Caco-2 (cell line): ENCODE measurements at places on chromosomes 2 and 18.

DNA sequence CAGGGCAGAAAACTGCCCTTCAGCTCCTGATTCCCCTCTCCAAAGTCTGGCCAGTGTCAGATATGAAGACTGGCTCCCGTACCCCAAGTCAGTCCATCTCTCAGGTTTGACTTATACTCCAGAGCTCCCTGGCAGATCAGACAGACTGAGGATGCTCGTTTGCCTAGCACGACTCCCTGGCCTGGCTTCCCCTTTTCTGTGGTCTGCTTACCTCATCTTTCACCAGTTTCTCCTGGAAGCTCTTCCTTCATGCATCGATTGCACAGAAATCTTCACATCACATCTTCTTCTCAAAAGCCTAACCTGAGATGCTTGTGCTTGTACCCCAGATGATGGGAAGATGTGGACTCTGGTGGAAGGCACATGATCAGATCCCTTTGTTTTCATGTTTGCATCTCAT is 387.9 kb upstream of the POU3F3 start:
- no peak for DNase-seq

DNA sequence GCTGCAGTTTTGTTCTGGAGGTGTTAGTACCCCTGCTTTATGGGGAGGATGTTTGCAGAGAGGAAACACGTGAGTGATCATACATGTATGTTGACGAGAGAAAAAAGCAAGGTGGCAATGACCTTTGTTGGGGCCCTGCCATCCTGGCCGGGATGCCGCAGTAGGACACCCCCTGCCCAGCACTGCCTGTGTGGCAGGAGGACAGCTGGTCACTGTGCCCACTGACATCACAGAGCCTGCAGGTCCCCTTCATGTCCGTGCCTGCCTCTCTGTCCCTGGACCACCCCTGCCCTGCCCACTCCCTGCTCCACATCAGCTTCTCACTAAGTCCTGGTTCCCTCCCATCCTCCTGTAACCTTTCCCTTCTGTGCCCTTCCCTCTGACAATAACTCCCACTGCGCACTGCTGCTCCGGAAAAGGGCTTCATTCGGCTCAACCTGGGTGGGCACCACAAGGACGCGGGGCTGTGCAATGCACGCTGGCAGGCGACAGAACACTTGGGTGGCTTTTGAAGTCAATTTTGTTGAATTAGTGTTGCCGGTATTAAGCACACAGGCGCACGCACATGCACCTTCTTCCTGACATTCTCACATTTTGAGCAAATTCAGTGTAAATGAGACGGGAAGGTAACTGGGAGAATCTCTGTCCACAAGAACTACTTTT is 51.5 kb upstream of the TWIST2 start:
- DNase-seq, result no peak

DNA sequence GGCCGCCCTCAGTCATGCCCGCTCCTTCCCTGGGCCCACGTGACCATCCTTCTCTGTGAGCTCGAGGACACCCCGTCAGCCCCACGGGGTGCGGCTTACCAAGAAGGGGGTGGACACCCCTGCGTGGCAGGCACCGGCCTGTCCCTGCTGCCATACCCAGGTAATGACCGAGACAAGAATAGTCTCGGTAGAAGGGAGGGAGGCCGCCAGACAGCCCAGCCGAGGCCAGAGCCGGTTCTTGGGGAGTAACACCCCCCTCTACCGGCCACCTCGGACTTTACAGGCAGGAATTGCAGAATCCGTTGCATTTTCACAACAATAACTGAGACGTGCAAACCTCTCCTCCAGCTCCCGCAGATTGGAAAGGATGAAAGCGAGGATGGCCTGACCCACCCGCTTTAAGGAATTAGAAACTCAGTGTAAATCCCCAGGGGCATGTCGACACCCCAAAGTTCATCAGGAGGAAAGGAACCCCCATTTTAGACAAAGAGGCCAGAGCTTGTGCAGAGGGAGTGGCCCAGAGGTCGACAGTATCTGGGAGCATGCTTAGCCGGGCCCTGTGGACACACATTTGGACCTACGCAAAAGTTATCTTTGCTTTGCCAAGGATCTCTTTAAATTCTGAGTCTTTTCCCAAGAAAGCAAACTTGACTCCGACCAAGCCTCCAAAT is 60.1 kb upstream of the GLI2 start:
- peak; percentile 63 for DNase-seq

- no peak for DNase-seq
Measured at GRCh38 chr2:100107906-100108647, 34.3 kb downstream of the AFF3 start.

GRCh38 chr2:237480988-237481525 is 6.0 kb upstream of the MLPH start:
- no peak for DNase-seq

DNA sequence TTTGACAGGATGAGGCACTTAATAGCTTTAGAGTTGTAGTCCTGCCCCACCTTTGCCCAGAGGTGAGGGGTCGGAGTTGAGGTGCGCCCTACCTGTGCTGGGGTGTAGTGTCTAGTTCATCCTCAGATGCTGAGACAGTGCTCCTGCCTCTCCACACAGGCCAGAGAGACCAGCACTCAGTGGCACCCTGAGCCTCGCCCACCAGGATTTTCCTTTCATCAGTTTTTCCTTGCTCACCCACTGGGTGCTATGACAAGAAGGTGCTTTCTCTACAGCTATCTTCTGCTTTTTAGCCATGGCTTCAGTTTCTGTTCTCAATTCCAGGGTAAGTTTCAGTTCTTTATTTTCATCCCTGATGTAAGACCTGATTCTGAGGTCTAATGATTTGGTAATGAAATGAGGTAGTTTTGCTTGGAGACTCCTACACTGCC is 16.8 kb upstream of the TMEM131 start:
- DNase-seq, result no peak

GRCh38 chr18:79361766-79362522 is 33.8 kb upstream of the NFATC1 start:
- DNase-seq, result no peak

- peak; percentile 75 for DNase-seq
Measured at GRCh38 chr2:3645745-3646389, 12.1 kb upstream of the ALLC start.

DNA sequence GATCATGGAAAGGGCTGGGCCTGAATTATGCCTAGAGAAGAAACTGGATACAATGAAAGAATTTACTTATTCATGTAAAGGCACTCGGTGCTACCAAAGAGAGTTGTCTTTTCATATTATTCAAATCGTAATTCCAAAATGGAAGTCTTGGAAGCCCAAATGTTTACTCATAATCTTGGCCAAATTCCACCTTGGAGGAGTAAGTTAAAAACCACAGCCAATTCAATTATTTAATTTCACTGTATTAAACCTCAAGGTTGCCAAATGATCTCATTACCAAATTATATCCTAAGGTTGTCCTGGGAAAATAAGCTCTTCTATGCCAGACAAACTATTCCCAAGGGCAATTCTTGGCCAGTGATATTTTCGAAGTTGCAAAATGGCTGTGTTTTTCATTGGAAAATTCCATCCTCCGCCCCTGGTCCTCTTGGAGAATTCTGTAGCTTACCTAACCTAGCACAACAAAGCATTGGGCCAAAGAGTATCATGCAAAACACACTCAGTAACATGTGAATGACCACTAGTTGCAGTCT is 11.1 kb upstream of the VPS4B start:
- no peak for DNase-seq

DNA sequence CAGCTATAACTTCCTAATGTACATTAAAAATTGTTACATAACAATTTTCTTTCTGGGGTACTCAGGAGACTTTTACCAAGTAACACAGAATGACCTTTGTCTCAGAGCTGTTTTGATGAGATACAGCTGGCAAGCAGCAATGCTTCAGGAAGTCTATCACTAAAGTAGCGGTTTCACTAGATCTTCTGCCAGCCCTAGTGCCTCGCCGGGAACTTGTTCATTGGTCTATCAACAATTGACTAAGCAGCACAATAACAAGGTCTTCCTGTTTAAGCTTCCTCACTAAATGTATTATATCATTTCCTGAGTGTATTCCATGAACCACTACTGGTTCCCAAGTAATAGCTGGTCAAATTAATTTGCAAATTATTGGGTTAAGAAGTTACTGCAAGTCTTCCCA is 69.2 kb downstream of the TRIP12 start:
- no peak for DNase-seq

- DNase-seq, result no peak
Measured at GRCh38 chr2:4938206-4938605, 754.0 kb upstream of the SOX11 start.

DNA sequence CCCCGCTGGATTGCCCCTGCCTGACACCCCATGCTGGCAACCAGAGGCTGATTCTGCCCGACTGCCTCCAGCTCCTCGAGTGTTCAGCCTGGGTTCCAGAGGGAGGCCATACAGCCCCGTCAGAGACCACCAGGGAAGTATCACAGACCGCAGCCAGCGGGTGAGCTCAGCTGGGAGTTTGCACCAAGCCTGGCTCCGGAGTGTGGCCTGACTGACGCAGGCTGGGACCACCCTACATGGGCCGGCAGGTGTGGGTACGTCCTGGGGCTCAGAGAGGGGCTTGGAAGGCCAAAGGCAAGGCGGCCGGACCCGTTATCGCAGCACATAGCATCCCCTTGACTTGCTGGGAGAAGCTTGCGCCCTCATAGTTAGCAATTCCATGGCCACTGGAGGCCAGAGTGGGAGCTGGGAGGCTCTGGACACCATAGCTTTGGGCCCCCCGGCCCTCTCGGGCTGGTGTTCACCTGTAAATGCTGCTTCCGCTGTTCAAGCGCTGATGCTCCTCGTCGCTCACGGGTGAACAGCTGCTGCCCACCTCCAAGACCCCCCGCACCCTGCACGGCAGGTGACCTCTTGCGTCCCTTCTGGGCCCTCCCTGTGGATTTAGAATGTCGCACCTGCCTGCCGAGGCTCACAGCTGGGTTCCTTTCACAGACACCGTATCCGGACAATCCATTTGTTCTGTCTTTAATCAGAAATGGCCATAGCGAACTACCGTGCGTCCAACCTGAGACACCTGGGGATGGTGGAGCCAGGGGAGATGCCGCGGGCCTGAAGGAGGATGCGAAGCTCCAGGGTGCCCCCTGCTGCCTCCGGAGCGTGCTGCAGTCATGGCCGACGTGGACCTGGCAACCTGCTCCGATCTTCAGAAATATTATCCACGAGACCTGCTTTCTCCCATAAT is 31.2 kb upstream of the SLC66A3 start:
- peak; percentile 88 for DNase-seq

DNA sequence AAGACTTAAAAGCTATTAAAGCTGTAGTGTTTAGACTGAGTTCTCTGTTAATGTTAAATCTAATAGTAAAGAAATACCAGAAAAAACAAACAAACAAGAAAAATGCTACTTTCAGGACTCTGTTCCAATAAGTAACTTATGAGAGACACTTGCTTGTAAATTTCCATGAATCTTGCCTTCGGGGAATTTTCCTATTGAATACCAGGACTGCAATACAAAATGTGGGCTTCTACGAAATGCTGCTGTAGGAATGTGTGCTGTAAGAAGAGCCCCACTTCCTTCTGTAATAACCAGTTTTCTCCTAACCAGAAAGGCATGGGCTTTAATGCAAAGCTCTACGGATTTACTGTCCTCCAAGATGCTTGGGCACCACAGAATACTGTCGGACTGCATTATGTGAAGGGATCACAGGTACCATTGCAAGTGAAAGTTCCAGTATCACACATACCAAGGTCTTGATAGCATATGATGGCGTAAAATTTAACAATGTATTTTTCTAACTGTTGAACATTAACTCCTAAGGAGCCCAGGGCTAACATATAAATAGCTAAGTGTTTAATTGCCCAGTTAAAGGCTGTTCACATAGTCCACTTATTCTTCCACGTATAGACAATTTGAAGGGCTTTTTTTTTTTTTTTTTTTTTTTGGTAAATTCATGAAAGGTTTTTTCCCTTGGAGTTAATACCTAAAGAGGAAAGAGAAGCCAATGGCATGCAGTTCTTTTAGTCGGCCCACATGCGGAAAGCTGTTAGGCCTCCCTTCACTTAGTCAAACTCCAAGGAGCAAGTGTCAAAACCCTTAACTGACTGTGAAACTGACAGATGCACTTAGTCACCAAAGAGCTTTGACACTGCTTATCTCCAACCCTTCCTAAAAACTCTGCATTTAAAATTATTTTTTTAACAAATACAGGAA is 564.0 kb upstream of the POU3F3 start:
- DNase-seq, result no peak

DNA sequence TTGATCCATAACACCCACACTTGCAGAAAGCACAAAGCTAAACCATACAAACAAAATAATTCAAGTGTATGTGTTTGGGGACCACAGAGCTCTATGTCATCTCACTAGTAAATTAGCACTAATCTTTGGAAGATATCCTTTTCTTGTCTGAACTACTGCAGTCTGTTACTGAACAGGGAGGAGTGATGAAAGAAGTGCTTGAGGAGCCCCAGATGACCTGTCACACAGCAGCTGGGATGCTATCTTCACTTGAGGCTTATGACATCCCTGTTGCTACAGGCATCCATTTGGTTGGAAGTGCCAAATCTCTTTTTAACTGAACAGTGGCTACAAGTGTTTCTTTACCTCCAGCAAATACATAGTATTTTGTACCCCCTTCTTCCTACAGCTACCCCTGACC is 386.3 kb upstream of the CHAC2 start:
- DNase-seq, result no peak

- no peak for DNase-seq
Measured at GRCh38 chr18:13660510-13660909, 65.8 kb downstream of the FAM210A start.

- DNase-seq, result peak; percentile 18
Measured at GRCh38 chr2:111029181-111029927, 91.4 kb upstream of the BCL2L11 start.

- DNase-seq, result no peak
Measured at GRCh38 chr2:122105171-122105876, 349.9 kb downstream of the TSN start.

DNA sequence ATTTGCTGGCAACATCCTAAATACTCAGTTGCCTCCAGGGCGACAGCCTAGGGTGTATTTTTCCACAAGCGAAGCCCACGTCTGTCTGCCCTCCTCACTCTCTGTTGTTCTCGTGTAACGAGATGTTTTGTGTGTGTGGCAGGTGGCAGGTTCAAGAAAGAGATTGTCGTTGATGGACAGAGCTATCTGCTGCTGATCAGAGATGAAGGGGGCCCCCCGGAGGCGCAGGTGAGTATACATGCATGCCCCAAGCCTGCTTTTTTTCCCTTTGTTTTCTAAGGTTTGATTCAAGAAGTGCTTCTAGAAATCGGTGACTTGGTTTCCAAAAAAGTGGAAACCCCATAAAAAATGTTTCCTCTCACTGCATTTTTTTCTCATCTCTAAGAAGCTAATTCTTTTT is 247.0 kb downstream of the AGAP1 start:
- DNase-seq, result peak; percentile 54

- DNase-seq, result no peak
Measured at GRCh38 chr18:77495079-77495478, 245.4 kb downstream of the GALR1 start.
